Esophagus squamous epithelium (tissue), 5 donors: ENCODE measurements at places on chromosomes 5 and 9. TPM values are rescaled to one million over a fixed set of nuclear protein-coding genes. Genes with fewer than 3 reads are reported as not detected.

DNA sequence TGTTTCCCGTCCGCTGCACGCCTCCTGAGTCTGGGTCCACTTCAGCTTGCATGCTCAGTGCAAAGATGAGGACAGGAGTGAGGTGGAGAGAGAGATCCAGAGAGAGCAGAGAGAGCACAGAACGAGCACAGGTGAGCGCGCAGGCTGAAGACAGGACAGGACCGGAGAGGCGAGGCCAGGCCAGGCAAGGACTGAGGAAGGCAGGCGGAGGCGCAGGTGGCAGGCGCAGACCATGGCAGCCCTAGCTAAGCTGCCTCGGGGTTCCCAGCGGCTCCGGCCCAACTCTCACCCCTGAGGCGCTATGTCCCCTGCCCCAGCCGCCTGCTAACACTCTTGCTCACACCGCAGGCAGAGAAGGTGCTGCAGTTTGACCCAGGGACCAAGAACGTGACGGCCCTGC, 9.7 kb downstream of the GRIN1 start:
- no peak for DNase-seq

The LCN15 gene
- not detected for total RNA-seq

The BTNL3 gene
- total RNA-seq = not detected

GRCh38 chr5:33379757-33380156, 61.0 kb upstream of the TARS1 start:
- DNase-seq = no peak

DNA sequence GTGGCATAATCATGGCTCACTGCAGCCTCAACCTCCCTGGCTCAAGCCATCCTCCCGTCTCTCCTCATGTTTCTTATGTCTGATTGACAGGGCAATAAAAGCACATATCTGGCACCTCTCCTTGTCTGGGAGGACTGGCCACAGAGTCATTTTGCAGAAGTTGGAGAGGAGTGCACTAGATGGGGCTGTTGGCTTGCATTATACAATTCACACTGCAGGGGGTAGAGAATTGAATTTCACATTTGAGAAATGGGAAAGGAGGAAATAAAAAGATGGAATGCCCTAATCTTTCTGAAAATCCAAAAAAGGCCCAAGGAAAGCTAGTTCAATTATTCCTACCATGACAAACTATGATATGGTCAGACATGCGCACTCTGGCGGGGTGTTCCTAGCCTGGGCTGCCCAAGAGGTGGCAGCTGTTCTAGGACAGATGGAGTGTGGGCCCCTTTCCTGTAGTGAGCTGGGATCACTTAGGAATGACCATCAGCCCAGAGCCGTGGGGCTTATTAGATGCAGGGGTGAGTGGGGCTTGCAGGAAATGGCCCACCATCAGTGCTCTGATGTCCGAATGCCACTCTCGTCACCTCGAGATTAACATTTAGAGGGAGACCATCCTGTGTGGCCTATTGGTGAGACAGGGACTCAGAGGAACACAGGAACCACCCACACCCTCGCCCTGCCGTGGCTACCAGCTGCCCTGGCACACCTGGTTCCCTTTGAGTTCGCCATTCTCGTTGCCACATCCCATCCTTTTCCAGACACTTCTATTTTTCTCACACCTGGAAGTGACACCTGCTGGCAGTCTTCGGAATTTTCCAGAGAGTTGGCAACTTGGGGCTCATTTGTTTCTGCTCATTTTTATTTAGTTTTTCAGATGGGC, 21.8 kb upstream of the ANKRD18A start:
- DNase-seq = no peak

DNA sequence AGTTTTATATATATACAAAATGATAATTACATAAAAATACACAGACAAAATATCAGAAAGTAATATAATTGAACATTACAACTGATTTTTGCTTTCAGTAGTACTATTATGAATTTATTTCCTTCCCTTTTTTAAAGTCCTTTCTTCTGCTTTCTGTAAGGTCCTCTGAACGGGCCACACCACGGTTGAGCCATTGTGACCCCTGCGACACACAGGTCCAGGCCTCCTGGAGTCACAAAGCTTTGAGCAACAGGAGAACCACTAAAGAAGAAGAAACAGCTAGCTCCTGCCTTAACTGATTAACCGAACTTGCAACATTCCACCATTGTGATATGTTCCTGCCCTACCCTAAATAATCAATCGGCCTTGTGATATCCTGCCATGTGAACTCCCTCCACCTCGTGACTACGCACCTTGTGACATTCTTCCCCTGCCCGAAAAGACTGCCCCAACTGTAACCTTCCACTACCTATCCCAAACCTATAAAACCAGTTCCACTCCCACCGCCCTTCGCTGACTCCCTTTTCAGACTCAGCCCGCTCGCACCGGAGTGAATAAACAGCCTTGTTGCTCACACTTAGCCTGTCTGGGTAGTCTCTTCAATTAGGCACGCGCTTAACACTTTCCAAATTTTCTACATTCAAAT, 375.0 kb upstream of the RFX3 start:
- no peak for DNase-seq

DNA sequence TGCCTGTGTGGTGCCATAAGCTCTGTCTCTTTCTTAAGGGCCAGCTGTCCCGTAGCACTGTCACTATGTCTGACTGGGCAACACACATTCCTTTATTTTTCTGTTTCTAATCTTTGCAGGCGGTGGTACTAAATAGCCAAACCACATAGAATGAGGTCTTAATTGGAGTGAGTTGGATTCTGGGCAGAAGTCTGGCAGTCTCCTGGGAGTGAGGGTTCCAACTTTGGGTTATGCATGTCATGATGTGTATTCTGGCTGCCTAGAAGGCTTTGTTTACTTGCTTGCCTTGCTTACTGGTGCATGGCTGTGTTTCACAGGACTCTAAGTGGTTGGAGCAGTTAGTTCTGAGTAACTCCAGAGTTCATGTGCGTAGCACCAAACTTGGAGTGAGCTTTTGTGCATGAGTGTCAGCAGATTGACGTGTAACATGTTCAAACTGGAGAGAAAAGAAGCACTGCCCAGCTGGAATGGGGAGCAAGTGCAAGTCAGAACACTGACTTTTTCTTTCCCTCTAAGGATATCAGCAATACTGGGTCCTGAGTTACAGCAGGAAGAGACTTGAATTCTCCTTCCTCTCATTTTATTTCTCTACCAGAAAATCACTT, 185.8 kb downstream of the PCSK1 start:
- no peak for DNase-seq

- no peak for DNase-seq
These were observed 12.3 kb downstream of the P4HA2 start for GRCh38 chr5:132215329-132215728.

The LCN9 gene
- not detected for total RNA-seq

- no peak for DNase-seq
These were observed 59.3 kb upstream of the CD180 start for GRCh38 chr5:67255881-67256280.

DNA sequence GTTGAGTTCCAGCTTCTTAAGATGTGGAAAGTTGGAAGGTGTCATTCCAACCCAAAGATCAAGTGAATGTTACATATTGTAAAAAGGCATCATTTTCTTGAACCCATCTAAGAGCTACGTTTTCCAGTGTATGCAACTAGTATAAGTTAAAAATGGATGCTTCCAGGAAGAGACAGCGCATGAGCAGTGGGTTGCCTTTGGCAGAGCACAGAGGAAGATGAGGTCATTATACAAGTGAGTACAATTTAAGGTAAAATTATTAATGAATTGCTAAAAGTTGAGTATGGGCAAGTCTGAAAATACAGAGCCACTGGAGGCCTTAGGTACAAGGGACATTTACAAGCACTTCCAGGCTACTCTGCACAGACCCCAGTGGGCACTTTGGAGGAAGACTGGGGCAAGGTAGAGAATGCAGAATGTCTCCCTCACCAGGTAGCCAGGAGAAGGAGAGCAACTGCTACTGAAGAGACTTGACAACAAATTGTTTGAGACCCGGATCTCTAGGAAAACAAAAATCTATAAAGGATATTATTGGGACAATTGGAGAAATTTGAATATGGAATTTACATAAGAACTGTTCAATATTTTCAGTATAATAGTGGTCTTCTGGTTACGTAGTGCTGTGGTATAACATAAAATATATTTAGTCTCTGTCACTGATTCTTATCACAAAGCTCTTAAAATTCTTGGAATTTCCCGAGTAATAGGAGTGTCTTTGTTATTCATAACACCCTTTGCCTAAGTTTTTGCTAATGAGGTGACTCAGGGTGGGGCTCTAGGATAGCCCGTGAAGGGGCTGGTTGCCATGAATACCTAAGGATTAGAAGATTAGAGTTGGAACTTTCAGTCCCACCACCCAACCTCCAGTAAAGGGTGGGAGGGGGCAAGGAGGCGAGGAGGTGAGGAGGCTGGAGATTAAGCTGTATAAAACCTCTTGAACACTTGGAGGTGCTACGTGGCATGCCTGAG, 129.9 kb upstream of the FER start:
- no peak for DNase-seq

GRCh38 chr5:175572886-175573285, 85.0 kb upstream of the HRH2 start:
- DNase-seq = no peak

DNA sequence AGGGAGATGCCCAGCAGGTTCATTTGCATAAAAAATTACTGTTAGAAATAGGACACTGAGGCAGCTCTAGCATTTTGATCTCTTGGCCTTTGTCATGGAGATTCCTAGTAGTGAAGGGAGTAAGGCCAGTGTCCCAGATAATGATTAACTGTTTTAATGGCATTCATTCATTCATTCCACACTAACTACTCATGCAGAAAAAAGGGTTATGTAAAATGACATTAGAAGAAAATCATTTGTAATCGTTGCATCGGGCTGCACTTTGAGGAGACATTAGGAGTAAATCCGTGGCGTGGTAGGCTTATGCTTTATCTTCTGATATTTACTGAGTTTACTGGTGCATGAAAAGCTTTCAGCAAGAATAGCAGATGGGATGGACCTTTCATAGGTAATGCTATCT, 82.6 kb upstream of the GRHPR start:
- no peak for DNase-seq

GRCh38 chr5:172827841-172828240, 6.2 kb upstream of the ERGIC1 start:
- DNase-seq = no peak

DNA sequence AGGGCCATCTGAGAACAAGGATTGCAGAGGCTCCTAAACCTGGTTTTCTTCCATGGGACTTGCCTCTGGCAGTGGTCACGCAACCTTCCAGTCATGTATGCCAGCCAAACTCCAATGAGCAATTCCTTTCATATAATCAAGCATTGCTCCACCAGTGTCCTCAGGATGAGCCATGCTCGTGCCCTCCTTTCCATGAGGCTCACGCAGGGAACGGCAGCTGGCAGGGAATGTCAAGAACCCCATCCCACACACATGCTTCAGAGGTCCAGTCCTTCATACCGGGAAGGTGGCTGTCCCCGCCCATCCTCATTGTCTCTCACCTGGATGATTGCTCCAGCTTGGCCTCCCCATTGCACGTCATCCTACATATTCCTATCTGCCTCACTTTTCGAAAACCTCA, 13.4 kb upstream of the ZBTB34 start:
- no peak for DNase-seq

- DNase-seq = no peak
These were observed 366.0 kb upstream of the TRPC7 start for GRCh38 chr5:136731241-136731900.

The RNF183 gene
- 6.0 TPM for total RNA-seq

- no peak for DNase-seq
These were observed 30.0 kb downstream of the S1PR3 start for GRCh38 chr9:89021154-89021803.
